ENCODE measurements at places on chromosomes 13 and 19.

- DNase-seq = peak; percentile 75
These were observed 11.5 kb upstream of the CNFN start for GRCh38 chr19:42401365-42402303.

DNA sequence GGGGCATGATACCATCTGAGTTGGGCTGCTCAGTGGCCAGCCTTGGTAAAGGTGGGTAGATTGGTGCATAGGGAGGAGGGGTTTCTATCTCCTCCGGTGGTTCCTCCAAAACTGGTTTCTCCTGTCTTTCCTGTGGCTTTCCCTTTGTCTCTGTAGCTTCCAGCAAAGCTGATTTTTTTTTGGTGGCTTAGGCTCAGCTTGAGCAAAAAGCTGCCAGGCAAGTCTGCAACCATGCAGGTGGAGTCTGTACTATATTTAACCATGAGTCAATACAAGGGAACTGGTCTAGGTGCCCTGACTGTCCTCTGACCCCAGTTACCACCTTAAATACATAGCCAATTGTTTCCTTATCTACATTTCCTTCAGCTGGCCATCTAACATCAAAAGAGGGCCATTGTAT lies 64.0 kb upstream of the ZNF681 start:
- DNase-seq = no peak

DNA sequence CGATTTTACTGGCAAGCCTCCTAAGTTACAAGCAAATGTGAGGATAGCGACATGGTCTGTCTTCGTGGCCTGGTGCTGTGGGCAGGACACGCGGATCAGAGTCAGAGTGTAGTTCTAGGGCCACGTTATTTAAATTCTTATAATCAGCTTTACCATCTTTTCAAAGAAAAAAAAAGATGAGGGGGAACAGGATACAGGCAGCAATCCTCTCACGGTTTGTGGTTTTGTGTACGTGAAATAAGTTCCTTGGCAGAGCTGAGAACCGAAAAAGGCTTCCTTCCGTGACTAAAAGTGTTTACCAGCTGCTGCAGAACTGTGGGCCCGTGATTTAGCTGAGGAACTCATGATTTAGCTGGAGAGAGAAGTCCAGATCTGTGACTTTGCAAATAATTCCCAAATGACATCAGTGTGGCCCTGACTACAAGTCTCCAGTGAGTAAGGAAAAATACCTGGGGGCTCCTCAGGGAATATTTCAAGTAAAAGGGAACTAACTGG lies 27.2 kb downstream of the RCBTB2 start:
- DNase-seq = peak; percentile 78

DNA sequence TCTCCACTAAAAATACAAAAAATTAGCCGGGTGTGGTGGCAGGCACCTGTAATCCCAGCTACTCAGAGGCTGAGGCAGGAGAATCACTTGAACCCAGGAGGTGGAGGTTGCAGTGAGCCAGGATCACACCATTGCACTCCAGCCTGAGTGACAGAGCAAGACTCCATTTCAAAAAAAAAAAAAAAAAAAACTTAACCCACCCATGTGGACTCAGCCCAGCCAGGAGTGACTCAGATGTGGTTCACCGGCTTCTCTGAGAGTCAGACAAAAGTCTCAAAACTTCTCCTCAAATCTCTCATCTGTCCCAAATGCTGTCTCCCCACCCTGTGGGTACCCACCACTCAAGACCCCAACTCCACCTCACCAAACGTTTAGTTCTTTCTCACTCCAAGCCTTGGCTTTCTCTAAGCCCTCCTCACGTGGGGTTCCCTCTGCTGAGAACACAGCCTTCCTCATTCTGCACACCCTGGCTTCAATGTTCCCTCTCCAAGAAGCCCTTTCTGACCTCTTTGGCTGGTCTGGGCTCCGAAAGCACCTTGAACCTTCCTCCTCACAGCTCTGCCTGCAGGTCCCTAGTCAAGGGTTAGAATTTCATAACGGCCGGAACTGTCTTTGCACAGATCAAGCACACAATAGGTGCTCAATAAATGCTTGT lies 11.1 kb upstream of the RAB3A start:
- DNase-seq = no peak

DNA sequence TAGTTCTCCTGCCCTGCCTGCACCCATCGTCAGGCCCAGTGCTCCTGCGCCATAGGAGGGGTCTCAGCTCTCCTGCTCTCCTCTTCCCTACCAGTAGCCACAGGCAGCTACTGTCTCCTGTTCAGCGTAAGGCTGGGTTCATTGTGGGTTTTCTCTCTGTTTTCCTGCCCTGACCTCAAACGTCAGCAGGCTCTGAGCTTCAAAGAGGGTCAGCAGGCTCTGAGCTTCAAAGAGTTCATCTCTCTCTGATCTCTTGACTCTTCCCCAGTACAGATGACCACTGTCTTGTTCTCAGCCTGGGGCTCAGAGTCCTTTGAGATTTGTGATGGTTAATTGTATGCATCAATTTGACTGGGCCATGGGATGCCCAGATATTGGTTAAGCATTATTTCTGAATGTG lies 4.6 kb upstream of the CPB2 start:
- no peak for DNase-seq

DNA sequence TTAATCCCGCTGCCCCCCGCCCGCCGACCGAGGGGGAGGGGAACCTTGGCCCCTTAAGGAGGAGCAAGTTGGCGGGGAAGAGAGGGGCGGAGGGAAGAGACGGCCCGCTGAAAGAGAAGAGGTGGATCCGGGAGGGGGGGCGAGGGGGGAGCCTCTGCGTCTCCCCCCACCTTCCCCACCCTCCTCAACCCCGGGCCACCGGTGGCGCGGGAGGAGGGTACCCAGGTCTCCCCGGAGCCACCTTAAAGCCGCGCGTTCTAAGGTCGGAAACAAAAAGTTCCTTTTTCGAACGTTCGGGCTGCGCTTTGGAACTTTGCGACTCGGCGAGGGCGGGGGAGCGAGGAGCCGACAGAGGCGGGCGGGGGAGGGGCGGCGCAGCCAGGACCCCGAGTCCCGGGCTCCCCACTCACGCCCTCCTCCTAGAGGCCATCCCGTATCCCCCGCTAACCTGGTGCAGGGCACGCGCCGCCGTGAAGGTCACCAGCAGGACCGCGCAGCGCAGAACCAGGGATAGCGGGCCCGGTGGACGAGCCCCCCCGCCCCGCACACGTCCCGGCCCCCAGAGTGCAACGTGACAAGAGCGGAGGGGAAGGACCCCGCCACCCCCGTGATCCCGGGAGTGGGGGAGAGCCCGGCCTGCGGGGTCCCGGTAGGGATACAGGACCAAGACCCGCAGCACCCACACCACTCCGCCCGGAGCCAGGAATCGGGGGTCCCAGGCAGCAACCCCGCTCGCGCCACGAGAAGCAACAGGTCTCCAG lies 659 bp downstream of the ERF start:
- peak; percentile 81 for DNase-seq

- DNase-seq = no peak
These were observed 1.7 kb upstream of the HOMER3 start for GRCh38 chr19:18942692-18943091.

DNA sequence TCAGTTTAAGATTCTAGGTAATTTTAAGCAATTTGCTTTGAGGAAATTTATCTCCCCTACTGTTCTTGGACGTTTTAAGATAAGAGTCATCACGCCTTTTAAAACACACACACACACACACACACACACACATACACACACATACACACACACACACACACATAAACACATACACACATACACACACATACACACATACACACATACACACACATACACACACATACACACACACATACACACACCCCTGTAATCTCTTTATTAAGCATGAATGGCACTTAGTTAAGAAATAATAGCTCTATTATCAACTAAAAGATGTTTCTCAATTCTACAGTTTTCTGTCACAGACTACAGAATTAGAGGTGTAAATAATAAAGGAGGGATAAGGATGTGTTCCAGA lies 49.2 kb downstream of the EFNB2 start:
- DNase-seq = no peak

DNA sequence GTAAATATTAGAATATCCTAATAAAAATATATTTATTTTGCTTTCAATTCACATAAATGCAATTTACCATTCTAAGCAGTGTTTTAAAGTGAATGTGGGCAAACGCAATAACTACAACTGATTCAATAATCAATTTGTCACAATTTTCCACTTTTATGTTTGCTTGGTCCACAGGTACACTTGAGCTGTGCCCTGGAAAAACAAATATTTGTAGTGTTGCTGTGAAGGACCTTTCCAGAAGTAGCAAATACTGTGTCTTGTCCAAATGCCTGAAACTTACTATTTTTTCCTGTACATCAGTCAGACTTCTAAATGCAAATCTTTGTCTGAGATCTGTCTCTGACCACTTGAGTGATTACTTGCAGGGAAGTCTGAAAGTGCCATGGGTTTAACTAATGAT lies 845.8 kb upstream of the SLITRK5 start:
- DNase-seq = no peak

DNA sequence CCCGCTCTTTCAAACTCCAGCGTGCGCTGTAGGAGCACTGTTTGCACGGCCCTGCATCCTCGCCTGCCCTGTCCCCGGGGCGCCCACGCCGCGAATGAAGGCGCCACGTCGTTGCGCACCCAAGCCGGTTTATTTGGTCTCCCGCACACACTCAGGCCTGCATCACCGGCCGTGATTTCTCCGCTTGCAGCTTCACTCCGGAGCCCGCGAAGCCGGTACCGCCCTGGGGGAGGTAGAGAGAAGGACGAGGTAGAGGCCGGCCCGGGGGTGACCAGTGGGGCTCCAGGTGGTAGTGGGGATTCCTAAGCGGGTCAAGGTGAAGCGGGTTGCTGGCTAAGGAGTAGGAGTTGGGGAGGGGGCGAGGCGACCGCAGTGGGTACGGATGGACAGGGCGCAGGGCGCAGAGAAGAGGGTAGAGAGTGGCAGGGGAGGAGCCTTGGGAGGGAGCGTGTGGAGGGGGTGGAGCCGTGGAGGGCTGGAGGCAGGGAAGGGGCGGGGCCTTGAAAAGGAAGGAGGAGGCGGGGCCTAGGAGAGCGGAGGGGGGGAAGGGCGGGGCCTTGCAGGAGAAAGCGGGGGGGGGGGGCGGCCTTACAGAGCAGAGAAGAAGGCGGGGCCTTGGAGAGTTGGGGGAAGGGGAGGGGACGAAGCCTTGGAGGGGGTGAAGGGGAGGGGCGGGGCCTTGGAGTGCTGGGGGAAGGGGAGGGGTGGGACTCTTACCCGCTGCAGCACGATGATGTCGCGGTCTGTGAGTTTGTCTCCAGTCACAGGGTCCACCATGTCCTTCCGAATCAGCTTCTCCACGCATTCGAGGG lies 24.6 kb downstream of the NOSIP start:
- peak; percentile 85 for DNase-seq

GRCh38 chr19:29596080-29596727 lies 9.9 kb upstream of the POP4 start:
- DNase-seq = no peak

All from CD4-positive, alpha-beta T cell treated with Interleukin-21 for 1 hour (primary cell).